Stimulated activated CD8-positive, alpha-beta memory T cell treated with anti-CD3 and anti-CD28 coated beads, Interleukin-2, amount 100 ng/mL, for 1 hour (primary cell): ENCODE measurements at places on chromosomes 11 and 22.

DNA sequence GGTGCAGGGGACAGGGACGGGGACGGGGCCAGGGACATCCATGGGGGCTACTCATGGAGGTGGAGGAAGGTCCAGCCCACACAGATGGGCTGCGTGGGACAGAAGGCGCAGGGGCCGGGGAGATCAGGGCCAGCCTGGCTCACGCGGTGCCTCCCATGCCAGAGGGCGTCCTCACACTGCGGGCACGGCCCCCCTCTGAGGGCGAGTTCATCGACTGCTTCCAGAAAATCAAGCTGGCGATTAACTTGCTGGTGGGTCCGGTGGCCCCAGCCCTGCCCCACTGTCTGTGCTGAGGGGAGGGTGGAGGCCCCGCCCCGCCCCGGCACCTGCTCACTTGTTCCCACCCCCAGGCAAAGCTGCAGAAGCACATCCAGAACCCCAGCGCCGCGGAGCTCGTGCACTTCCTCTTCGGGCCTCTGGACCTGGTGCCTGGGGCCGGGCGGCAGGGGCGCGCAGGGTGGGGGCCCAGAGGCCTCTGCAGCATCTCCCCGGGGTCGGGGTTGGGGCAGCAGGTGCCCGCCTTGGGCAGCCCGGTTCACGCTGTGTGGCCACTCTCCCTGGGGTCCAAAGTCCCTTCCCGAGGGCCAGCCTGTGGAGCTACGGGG, 15.8 kb downstream of the EPS8L2 start:
- peak; percentile 21 for DNase-seq

DNA sequence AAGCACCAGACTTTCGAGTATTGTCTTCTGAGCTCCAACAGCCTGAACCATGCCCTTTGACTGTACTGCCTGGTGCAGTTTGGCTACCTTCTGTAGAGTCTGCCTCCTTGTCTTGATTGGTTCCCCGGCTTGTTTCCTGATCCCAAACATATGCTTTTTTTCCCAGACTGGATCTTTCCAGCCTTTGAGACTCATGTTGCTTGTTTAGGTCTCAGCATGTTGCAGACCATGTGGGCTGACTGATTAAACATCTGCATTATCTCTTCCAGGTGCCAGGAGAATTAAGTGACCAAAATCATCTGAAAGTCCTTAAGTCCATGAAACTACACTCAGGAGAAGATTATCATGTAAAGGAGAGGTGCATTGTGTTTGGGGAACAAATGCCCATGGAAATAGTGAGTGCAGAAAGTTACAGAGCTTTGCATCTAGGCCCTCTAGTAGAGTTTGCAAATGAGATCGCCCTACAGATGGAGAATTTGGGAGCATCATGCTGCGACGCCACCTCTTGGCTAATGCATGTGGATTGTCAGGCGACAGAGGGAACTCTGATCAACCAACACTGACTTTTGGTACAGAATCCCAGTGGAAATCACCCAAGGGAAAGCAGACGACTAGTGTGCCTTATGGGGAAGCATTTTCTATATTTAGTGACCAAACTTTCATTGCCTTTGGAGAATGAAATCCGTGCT, 188.8 kb downstream of the BLID start:
- no peak for DNase-seq

DNA sequence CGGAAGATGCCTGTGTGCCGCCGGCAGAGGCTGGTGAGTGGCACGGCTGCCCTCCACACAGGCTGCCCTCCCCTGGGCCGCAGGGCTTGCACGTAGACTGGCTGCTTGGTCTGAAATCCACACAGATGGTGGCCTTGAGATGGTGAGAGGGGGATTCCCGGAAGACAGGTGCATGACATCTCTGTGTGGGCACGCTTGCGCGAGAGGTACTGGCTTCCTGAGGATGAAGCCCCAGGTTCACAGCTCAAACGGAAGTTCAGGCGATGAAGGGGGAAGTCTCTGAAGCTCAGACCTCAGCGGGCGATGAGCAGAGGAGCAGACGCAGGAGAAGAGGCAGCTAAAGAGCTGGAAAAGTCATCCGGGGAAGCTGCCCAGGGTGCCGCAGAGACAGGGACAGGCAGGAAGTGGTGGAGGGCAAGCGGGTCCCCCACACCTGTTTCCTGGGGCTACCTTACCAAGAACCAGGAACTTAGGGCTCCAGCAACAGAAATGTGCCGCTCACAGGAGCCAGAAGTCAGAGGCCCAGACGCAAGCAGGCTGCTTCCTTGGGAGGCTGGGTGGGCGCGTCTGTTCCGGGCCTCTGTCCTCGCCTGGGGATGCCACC, 7.2 kb downstream of the CRELD2 start:
- peak; percentile 39 for DNase-seq

DNA sequence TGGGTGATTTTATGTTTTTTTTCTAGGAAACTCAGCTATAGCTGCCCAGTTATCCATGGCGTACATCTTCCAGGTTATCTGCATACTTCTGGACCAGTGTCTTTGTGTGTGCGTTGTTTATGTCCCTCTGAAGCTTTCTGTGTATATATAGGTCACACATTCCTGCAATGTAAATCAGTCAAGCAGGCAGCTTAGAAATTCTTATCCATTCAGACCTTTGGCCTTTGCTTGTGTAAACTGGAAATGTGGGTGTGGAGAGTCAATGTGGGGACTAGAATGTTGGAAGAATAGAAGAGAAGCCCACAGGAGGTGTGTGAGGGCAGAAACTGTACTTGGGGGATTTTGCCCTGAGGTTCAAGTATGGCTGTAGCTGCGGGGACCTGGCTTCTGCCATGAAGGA, 51.7 kb downstream of the BARX2 start:
- no peak for DNase-seq

DNA sequence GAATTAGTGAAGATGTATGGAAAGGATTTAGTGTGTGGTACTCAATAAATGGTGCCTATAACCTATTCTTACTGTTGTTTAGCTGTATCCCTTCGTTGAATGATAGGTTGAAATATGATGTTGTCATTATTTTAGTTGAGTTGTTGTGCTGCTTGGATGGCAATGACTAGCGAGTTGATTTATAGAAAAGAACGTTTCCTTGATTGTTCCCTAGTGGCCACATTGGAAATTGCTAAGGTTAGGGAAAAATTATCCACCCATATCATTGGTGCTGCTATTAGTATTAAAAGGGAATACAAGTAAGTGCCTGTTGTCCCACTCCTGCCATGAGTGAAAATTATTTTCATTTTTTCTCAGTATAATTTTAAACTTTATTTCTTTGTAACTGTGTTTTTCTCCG, 14.5 kb downstream of the EMSY start:
- no peak for DNase-seq

DNA sequence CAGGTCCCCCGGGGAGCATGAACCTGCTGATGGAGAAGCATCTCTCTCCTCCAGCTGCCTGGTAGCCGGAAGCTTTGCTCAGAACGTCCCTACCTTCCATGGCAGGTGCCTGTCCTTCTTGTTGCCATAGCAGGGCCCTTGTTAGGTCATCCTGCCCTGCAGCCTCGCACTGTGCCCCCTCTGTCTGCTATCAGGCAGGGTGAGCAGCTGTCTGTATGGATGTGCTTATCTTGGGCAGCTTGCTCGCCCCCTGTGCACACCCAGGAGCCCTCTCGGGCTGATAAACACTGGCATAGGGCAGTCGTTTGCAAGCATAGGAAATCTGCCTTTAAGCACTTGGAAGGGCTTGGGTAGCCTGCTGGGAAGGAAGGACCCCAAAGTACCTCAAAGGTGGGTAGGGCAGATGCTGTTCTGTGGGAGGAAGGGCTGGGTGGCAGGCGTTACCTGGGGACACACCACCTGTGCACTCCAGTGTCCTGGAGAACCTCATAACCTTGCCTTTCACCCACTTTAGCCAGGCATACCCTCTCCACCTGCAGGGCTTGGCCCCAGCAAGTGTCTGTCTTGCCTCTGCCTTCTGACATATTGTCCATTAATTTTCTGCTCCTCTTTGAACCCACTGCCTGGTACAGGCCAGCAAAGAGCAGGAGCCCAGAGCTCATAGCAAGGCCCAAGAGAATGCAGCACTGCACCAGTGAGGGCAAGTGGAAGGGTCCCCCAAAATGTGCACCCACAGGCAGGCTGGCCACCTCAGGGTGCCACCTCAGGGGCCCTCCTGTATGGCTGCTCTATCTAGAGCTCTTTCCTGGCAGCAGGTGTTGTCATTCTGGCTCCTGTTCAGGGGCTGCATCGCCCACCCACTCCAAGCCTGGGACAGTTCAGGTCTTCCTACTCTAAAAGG, 8.0 kb upstream of the COMT start:
- no peak for DNase-seq

DNA sequence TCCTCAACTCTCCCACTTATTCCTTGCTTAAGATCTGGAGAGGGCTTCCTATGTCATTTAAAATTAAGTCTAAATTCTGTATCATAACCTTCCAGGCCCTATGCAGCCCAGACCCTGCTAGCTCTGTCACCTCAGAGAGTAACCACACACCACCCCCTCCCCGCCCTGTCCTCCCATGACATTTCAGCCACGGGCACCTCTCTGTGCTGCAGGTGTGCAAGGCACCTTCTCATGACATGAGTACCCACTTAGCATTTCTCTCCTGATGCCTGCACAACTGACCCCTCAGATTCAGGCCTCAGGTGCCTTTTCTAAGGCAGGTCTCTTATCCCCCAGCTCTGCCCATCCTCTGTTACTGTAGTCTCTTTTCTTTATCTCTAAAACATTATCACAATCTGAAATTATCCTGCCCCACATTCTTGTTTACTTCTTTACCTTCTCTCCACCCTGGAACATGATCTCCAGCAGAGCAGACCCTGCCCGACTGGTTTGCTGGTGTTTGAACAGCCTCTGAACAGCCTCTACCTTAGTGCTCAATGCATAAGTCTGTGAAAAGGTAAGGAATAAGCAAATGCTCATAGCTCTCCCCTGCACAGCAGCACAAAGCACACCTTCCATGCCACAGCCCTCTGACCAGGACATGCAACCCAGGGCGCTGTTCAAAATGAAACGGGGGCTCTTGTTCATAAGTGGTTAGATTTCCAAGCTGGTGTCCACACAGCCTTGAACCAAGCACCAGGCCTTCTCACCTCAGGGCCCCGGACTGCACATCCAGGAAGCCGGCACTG, 196.1 kb upstream of the B3GAT1 start:
- no peak for DNase-seq

- DNase-seq, result no peak
Measured at GRCh38 chr22:36160499-36160942, at the start of gene APOL3. Gene APOL3 (minus strand): TSS chr22:36160755. CDS start chr22:36149055, 11,700 bp downstream.

GRCh38 chr22:36445158-36445668, 36.2 kb downstream of the TXN2 start:
- DNase-seq, result no peak

DNA sequence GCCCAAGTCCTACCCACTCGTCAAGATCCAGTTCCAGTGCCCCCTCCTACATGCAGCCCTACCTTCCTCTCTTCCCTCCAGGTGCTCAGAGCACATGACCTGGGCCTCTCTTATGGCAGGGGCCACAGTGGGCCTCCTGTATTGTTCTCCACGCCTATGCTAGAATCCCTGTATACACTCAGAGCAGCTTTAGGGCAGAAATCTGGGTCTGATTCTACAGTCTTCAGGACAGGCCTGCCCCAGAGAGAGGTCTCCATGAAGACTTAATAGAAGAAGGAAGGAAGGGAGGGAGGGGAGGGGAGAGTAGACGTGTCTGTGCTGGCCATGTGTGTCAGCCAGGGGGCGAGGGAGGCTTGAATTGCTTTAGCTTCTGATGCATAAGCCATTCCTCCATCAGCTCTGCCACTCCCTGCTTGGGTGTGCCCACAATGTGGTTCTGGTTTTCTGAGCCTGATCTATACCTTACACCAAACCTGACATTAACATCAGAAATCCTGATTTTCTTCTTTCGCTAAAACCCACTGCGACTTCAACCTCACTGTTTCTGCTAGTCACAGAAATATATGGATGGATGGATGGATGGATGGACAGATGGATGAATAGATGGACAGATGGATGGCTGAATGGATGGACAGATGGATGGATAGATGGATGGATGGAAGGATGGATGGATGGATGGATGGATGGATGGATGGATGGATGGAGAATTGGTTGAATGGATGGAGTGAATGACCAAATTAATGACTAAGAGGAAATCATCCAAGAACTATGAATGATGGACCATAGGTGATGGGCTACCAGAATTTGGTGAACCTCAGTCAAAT, 56.6 kb upstream of the PRDM11 start:
- DNase-seq, result no peak

DNA sequence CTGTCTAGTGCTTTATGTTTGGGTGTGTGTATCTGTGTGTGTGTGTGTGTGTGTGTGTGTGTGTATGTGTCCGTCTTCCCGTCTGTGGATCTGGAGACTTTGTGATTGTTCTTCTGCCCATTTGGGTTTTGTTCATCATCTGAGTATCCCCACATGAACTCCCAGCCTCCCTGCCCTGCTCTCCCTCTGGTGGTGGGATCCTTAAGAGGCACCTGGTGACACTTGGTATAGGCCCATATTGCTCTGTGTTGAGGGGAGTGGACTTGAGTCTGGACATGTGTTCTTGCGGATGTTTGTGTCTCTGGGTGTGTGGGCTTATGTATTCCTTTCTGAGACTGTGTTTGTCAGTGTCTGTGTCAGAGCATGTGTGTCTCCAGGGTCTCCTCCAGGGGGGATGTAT, 15.3 kb downstream of the RCOR2 start:
- no peak for DNase-seq
